ENCODE measurements at places on chromosomes 7 and 10. TPM values are rescaled to one million over a fixed set of nuclear protein-coding genes. Genes with fewer than 3 reads are reported as not detected.

DNA sequence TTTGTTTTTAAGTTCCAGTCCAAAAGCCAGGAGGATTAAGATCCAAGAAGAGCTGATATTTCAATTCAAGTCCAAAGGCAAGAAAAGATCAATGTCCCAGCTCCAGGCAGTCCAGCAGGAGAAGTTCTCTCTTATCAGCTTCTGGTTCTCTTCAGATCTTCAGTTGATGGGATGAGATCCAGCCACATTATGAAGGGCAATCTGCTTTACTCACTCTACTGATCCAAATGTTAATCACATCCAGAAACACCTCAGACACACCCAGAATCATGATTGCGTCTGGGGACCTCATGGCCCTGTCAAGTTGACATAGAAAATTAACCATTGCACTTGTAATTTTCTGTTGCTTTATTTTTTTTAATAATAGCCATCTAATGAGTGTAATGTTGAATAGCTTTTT, 178.4 kb downstream of the HERPUD2 start:
- H3K4me1 ChIP-seq = no peaks in the 10 kb centered on the region
- H3K27ac ChIP-seq = no peak overlapping the region
- H3K4me3 ChIP-seq = no peak overlapping the region
- no peaks in the 10 kb centered on the region for H3K36me3 ChIP-seq
- DNase-seq = no peak
- H3K27me3 ChIP-seq = no peaks in the 10 kb centered on the region

DNA sequence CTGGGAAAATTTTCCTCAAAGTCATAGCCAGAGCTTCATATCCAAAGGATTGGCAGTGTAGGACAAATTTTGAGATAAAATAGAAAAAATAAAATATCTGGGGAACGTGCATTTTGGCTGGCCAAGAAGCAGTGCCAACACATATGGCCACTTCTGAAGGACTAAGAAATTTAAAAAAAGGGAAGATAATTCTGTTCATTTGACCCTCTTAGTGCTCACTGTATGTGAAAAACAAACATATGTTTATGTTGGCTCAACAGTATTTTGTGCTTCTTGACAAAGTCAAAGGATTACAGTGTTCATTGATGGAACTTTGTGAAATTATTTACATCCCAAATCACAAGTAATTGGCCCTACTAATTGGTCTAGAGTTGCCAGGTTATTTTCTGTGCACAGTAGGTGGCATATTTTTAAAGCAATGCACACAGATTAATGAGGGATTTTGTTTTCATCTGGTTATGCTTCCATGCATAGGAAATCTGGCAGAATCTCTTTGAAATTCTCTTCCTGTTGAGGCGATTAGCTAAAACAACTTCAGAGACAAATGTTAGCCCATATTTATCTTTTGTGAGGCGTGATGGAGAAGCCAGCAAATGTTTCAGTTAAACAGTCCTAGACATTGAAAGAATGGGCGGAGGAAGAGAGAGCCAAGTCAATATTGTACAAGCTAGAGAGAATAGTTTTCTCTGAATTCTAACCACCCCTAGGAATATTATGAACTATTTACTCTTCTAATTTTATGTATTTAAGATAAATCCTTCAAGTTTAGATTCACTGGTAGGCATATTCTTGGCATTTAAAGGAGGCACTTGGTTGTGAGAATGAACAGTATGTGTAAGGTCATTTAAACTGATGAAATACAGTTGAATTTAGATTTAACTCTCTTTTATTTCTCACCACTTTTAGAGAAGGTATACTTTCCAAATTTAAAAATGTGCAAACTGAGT, 237.7 kb upstream of the MBL2 start:
- no peaks in the 10 kb centered on the region for H3K4me1 ChIP-seq
- no peak for DNase-seq
- H3K27ac ChIP-seq = no peak overlapping the region
- no peaks in the 10 kb centered on the region for H3K36me3 ChIP-seq

GRCh38 chr7:149321978-149322541, 60.1 kb downstream of the ZNF783 start:
- peak overlapping the region; percentile 15 for H3K4me3 ChIP-seq
- no peaks in the 10 kb centered on the region for H3K27me3 ChIP-seq
- no peak for DNase-seq
- H3K4me1 ChIP-seq = no peaks in the 10 kb centered on the region
- H3K36me3 ChIP-seq = no peaks in the 10 kb centered on the region

DNA sequence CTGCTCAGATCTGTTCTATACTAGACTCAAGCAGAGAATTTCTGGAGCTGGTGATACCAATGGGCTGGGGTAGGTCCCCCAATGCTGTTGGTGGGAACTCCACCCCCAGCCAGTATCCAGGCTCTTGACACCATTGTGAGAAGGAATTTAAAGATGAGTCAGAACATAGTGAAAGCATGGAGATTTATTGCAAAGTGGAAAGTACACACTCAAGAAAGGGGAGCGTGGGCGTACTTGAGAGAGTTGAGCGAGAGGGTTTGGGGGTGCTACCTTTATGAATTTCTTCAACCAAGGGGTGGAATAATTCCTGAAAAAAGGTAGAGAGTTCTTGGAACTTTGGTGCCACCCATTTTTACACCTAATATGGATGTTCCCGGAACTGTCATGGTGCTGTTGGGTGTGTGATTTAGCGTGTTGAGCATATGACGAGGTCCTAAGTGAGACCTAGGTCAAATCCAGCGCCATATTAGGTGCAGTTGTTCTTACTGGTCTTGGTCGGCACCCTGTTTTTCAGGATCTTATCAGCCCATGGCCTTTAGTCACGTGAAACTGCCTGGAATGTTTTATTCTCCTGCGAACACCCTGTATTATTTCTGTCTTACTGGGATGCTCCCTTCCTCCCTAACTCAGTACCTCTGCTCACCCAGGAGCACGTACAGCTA, 122.0 kb upstream of the AHR start:
- H3K4me1 ChIP-seq = no peaks in the 10 kb centered on the region
- no peak overlapping the region for H3K27ac ChIP-seq
- no peaks in the 10 kb centered on the region for H3K27me3 ChIP-seq

DNA sequence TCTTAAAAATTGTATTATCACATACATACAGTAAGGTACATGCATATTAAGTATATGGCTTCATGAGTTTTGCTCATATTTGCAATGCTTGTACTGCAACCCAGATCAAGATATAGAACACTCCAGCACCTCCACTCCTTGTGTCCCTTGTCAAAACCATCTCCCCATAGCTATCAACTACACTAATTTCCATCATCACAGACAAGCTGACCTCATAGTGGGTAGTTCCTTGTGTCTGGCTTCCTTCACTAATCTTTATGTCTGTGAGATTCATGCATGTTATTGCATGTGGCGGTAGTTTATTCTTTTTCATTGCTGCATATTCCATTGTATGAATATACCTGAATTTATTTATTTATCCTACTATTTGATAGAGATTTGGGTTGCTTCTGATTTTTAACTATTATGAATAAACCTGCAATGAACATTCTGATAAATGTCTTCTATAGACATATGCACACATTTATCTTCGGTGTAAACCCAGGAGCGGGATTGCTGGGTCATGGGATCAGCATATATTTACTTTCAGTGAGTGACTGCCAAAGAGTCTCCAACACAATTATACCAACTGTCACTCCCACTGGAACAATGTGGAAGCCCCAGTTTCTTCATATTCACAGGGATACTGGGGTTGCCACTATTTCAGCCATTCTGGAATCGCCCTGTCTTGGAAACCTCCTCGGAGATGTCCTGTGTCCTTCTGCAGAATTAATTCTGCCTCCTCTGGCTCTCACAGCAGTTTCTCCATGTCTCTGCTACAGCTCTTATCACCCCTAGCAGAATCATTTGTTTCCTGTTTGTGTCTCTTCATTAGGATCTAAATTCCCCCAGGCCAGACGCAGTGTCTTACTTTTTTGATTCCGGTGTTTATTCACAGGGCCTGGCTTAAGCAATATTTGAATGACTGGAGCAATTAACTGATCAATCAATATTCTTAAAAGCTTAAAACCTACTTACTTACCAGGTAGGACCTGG, 14.7 kb upstream of the ADAM12 start:
- no peak overlapping the region for H3K4me3 ChIP-seq
- no peaks in the 10 kb centered on the region for H3K36me3 ChIP-seq
- DNase-seq = no peak

- peaks cover 15% of the 10 kb centered on the region for H3K4me1 ChIP-seq
- peaks cover 23% of the 10 kb centered on the region for H3K36me3 ChIP-seq
- H3K27me3 ChIP-seq = no peaks in the 10 kb centered on the region
- H3K27ac ChIP-seq = peak overlapping the region; percentile 11
Observed at GRCh38 chr7:44080118-44080517, 2.2 kb downstream of the POLM start.

DNA sequence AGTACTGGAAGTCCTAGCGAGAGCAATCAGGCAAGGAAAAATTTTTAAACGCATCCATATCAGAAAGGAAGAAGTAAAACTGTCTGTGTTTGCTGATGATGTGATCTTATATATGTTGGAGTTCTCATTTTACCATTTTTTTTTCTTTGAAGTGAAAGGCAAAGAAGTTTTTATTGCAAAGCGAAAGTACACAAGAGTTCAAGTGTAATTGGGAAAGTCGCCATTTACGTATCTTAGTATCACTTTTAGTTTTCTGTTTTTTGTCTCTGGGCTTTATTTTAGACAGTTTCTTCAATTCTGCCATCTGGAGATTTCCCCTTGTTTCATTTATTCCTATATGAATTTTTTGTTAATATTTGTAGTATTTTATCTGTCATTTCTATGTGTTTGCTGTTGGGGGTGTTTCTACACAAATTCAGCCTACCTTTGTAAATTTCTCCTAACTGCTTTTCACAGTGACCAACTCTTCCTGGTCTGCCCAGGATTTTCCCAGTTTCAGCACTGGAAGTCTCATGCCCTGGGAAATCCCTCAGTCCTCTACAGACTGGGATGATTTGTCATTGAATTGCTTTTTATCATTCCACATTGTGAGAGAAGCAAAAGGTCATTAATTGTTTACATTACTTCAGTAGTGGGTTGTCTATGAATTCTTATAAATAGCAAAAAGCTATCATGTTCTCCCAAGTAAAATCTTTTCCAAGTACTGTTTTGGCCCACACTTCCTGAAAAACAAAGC, 23.2 kb downstream of the BET1 start:
- no peaks in the 10 kb centered on the region for H3K27me3 ChIP-seq
- DNase-seq = no peak
- H3K4me3 ChIP-seq = no peak overlapping the region
- no peaks in the 10 kb centered on the region for H3K36me3 ChIP-seq

The EBLN1 gene
- total RNA-seq = not detected

The ADCY1 gene
- not detected for total RNA-seq

The NPC1L1 gene
- 0.32 TPM for total RNA-seq

The CCDC126 gene
- 9.7 TPM for total RNA-seq

Measured in naive thymus-derived CD4-positive, alpha-beta T cell (primary cell).